ENCODE measurements at places on chromosomes 6 and 20.

DNA sequence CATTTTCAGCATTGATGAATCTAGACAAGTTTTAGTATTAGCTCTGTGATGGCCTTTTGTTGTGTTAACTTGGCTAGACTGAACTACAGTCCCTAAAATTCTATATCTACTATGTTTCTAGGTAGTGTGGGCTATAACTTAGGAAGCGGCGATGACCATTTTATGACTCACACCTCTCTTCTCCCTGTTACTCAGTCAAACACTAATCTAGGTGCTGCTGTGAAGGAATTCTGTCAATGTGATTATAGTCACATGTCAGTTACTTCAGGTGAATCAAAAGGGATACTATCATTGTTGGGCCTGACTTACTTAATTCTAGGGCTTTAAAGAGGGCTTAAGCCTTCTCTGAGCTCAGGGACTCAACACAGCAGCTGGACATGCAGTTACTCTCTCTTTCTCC, 691.5 kb upstream of the MAP3K7 start:
- no peak for DNase-seq

DNA sequence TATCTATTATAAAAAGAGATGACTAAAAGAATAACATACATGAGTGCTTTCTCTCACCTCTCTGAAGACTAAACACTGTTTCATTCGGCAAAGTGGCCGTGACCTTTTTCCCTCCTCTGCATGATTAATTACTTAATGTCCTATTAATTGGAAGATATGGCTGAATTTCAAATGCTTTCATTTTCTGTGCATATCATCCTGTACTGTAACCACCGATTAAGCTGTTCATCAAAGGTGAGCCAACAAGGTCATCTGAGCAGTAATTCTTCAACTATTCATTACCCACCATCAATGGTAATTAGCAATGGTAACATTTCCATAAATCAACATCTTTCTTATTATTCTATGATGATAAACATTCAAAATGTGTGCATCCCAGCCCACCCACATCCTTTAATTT, 125.2 kb downstream of the PTPRK start:
- no peak for DNase-seq

DNA sequence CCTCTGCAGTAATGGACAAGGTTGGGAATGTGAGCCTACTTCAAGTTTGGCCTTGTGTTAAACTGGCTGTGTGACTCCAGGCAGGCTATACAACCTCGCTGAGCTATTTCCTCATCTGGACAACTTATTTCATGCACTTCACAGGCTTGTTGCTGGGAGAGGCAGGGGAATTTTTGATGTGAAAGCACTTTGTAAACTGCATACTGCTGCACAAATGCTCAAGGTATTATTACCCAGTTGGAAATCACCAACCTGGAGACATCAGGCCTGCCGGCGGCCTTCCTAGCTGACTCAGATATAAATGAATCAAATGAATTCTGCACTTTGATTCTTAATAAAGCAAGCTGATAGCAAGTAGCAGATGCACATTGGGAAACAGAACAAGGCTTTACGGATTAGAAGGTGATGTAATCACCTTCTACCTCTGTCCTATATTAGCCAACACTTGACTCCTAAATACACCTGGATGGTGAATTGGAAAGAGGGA, 10.1 kb downstream of the JARID2 start:
- DNase-seq, result no peak

GRCh38 chr6:42433409-42433808, 18.3 kb downstream of the TRERF1 start:
- no peak for DNase-seq

Data from fibroblast of gingiva (primary cell).